Fibroblast of skin of abdomen (primary cell): ENCODE measurements at places on chromosomes 4 and X.

- DNase-seq = no peak
Measured at GRCh38 chr4:73080789-73081188, 11.3 kb upstream of the COX18 start.

GRCh38 chr4:56253666-56254305 lies 133.5 kb downstream of the AASDH start:
- no peak for DNase-seq

DNA sequence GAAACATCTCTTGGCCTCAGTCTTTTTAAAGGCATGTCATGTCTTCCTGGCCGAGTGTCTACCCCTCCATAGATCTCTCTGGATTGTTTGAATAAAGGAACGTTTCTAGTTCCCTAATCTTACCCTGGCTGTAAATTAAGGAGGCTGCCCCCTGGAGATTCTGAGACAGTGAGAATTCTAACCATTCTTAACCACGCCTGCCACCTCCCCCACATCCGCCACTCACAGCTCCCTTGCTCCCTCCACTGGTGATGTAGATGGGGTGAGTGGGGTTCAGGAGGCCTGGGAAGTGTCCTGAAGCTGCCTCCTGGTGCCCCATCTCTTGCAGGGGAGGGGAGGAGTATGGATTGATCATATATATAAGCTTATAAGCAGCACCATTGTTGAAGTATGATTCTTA lies 48.0 kb upstream of the TRIM2 start:
- DNase-seq = peak; percentile 75

DNA sequence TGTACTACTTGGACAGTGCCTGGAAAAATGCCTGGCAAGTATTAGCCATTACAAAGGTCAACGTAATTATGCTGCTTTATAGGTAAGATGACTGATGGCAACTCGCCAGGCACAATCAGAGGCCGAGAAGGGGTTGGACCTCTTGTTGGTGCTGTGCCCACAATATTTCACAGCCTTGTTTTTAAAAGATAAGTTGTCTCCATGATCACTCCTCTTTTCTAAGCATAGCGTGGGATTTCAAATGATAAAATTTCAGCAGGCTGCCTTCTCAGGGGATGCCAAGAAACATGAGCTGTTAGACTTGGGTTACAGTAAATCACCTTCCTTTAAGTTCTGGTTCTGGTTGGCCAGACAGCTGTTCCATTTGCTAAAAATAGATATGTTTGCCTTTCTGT lies 26.9 kb downstream of the HOPX start:
- no peak for DNase-seq

DNA sequence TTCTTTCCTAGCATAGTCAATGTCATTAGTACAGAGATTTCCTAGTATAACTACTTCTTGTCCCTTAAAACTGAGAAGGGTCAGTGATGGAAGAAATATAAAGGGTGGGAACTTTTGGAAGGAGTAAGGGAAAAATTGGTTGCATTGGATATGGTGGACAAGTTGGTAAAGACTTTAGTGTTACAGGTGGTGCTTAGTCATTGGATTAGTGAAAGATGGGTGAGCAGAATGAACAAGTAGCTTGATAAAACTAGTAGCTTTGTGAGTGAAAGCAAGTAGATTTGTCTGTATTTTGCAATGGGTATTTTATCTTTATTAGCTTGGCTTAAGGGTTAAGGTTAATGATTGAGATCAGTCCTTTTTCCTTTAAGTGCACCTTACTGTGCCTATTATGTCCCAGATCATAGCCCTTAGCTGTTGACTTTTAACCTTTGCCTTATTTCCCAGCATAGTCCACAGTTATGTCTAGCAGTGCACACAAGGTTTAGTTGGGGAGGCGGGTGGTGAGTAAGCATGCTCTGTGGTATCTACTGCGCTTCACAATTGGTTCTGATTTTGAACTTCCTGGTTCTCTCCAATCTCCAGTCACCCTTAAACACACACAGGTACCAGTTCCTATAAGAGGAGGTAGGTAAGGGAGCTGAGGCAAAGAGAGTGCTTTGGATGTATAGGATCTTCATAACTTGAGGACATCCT lies 9.5 kb downstream of the WDR44 start:
- no peak for DNase-seq

DNA sequence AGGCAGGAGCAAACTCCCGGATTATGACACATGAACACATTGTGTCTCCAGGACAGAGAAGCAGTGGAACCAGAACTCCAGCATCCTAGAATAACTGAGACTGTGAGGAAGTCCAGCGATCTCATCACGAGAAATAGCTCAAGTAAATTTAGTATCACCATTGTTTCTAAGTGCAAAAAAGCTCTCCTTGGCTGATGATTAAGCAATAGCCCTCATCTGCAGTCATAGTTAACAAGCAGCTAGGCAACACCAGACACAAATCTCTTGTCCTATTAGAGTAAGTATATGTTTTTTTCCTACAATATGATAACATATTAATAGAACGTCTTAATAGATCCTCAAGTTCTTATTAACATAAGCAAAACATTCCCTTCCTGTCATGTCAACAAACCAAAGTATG lies 2.4 kb upstream of the CFAP299 start:
- DNase-seq = no peak

DNA sequence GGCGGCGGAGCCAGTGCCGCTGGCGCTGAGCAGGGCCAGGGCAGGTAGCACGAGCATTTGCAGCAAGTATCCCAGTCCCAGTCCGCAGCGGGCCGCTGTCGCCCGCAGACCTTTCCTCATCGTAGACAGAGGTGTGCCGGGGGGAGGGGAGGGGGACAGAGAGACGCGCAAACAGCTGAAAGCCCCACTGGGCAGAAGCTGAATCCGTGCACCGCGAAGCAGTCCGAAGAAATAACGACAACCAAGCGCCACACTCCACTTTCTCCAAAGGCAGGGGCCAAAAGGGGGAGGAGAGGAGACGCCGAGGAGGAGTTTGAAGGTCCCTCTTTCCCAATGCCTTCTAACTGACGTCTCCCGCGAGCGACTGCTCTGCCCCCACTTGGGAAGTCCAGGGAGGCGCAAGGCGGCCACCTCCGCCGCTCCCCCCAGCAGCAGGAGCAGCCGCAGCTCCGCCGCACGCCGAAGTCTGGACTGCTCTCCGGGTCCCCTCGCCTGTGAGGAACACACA lies at the start of gene UNC5C:
Gene UNC5C (minus strand): TSS at position 236 of the 508 bp plus-strand sequence.
- DNase-seq = peak; percentile 35

DNA sequence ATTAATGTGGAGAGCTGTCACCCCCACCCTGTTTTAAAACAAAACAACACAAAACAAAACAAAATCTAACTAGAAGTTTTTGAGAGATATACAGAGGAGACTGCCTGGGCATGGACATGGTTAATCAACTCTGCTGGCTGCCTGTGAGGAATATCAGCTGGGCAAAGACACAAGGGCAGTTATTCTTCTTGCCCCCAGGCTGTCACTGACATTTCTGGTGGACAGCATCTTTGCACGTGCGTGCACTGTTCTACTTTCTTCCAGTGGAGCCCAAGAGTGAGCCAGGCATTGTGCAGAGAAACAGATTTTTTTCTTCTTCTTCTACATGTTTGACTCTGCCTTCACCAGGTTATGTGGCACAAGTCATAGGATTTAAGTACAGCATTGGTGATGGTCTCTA lies 13.8 kb downstream of the IRS4 start:
- DNase-seq = no peak

GRCh38 chr4:175407926-175408325 lies 404.1 kb downstream of the GPM6A start:
- DNase-seq = no peak

DNA sequence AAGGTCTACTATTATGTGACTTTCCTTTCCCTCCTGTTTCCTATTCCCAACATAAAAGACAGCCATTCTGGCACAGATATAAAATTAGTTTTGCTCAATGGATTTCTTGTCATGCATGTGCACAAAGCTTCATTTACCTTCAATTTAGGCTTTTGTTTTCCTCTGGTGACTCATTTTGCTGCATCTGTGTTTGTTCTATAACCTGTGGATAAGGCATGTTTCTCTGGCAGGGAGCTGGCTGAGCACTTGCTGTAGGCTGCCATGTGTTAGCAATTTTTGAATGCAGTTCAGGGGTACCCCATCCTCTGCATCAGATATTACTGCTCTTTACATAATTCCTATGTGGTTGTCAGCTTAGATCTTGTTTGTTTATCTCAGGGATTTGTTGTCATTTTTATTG lies 202.8 kb upstream of the GRID2 start:
- no peak for DNase-seq

DNA sequence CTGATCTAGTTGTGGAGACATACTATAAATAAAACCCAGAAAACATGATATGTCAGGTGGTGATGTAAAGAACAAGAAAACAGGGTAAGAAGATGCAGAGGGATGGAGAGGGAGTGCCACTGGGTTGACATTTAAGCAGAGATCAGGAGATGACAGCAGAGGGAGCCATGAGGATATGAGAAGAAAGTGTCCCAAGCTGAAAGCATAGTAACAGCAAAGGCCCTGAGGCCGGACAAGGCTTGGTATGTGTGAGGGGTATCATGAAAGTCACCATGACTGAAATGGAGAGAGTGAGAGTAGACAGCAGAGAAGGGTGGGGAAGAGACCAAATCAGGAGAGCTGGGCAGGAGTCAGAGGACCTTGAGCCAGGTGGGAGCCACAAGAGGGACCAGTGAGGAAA lies 3.4 kb downstream of the GPKOW start:
- no peak for DNase-seq

DNA sequence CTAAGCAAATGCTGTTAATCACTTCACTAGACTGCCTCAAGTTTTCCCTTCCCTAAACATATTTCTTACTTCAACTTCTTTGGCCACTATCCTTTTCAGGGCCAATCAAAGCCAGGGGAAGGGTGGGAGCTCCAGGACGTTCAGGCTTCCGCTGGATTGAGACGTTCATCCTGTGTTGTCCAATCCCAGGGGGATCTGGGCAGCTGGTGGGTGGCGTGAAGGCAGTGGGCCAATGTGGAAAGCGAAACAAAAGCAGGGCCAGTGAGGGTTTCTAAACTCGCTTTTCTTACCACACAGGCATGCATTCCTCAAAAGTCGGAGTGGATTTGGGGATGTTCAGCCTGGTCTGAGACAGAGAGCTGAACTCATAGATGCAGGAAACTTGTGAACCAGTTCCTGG lies 7.6 kb downstream of the CXCL13 start:
- DNase-seq = no peak

- peak; percentile 37 for DNase-seq
Measured at GRCh38 chr4:78543424-78544125, 8.0 kb upstream of the ANXA3 start.

DNA sequence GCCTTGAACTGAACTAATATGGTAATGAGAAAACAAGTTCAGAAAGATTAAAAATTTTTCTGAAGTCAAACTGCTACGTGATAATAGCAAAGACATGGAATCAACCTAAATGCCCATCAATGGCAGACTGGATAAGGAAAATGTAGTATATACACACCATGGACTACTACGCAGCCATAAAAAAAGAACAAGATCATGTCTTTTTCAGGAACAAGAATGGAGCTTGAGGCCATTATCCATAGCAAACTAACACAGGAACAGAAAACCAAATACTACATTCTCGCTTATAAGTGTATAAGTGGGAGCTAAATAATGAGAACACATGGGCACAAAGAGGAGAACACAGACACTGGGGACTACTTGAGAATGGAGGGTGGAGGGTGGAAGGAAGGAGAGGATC lies 4.3 kb upstream of the RPS3A start:
- DNase-seq = no peak

GRCh38 chrX:38699696-38700095 lies 101.6 kb upstream of the MID1IP1 start:
- DNase-seq = peak; percentile 0

DNA sequence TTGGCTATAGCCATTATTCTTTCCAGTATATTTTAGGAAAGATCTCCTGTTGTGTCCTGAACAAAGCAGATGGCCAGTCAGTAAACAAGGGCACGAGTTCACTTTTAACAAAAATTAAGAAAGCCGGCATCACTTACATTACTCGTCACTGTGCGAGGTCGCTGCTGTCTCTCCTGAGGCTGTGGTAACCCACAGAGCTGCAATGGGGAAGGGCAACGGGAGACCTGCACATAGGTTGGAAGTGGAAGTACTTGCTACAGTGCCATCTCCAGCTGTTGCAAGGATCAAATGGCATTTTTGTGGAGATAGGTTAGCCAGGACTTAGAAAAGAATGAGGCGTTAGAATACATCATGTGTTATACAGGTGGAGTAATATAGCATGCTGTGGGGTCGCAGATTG lies 132.2 kb downstream of the KLHL8 start:
- DNase-seq = no peak

- no peak for DNase-seq
Measured at GRCh38 chr4:181259081-181259709, 984.0 kb upstream of the TENM3 start.

DNA sequence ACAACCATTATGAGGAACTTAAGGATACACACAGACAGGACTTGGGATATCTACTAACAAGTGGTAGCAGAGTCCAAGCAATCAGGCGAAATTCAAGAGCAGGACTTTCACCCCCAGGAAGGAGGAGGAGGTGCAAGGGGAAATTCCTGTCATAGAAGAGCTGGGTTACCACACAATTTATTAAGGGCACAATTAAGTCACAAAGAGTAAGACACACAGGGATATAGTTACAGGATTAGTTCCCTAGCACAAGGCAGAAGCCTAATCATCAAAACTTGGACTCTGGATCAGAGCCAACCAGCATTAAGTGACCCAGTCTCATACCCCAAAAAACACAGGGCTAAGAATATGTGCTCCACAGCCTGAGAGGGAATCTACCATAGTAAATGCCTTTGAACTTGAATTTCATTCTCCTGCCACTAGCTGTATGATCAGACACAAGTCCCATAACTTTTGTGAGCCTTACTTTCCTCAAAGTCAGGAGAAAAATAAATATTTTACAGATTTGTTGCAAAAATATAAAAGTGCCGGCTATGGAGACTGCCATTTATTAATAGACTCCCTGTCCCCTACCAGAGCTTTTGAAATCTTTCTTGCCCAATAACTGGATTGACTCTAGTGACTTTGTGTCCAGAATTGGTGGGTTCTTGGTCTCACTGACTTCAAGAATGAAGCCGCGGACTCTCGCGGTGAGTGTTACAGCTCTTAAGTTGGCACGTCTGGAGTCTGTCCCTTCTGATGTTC lies 87.0 kb downstream of the SYNPO2 start:
- DNase-seq = no peak

DNA sequence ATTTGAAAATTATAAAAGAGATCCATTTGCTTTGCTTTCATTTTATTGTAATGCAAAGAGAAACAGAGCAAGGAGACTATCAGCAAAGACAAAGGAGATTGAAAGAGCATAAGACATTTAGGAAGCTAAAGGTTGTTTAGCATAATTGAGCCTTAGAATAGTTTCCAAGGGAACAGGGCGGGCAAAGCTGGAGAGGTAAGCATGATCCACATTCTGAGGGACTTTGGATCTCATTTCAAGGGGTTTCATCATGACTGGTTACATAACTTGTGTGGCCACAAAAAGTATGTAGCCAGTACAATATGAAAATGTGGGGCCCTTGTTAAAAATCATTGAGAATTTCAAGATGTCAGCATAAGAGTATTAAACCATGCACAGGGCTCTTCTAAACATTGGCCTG lies 406.5 kb downstream of the RPA4 start:
- peak; percentile 38 for DNase-seq

- no peak for DNase-seq
Measured at GRCh38 chr4:68810919-68811318, 4.9 kb upstream of the UGT2B10 start.

- no peak for DNase-seq
Measured at GRCh38 chr4:78621395-78621794, 69.8 kb downstream of the ANXA3 start.
